ENCODE measurements at places on chromosomes 5 and 9.

DNA sequence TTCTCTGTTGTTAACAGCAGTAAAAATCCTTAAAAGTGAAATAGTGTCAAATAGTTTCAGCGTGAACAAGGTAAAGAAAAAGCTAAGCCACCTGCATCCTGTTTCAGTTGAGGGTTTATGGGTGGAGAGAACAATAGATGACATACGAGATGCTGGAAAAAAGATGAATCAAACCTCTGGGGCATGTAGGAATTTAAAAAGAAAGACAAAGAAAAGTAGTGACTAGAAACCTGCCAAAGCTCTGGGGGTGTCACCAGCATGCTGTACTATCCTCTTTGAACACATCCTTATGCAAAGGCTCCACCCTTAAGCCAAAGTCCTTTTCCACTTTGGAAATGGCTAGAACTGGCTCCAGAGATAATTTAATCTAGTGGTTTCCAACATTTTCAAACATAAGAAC, 22.2 kb downstream of the SCAI start:
- no peak for DNase-seq

GRCh38 chr5:111550282-111551020, 38.1 kb upstream of the STARD4 start:
- DNase-seq, result peak; percentile 72

DNA sequence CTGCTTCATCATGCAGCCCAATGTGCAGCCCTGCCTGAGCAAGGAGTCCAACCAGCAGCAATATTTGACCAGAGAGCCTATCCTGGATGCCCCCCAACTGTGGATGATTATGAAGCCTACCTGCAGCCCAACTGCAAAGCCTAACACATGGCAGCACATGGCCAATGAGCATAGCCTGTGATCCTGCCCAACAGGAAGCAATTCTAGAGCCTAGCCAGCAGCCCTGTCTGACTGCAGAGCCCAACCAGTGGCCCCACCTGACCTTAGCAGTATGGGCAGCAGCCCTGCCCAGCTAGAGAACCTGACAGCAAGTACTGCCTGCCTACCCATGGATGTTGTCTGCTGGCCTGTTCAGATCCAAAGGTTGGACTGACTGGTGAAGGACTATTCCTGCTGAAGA, 97.3 kb upstream of the SH3GL2 start:
- no peak for DNase-seq

DNA sequence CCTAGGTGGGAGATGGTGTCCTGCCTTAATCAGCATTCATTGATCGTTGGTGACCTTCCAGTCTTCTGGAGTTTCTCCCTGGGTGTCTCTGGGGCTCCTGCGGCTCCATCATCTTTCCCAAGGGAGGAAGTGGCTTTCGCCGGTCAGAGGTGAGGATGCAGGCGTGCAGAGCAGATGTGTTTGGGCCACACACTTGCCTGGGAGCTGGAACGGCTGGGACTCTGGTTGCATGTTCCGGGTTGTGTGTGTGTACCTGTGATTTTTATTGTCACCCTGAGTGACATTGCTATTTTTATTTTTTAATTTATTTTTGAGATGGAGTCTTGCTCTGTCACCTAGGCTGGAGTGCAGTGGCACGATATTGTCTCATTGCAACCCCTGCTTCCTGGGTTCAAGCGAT, 9.6 kb downstream of the HMCN2 start:
- no peak for DNase-seq

DNA sequence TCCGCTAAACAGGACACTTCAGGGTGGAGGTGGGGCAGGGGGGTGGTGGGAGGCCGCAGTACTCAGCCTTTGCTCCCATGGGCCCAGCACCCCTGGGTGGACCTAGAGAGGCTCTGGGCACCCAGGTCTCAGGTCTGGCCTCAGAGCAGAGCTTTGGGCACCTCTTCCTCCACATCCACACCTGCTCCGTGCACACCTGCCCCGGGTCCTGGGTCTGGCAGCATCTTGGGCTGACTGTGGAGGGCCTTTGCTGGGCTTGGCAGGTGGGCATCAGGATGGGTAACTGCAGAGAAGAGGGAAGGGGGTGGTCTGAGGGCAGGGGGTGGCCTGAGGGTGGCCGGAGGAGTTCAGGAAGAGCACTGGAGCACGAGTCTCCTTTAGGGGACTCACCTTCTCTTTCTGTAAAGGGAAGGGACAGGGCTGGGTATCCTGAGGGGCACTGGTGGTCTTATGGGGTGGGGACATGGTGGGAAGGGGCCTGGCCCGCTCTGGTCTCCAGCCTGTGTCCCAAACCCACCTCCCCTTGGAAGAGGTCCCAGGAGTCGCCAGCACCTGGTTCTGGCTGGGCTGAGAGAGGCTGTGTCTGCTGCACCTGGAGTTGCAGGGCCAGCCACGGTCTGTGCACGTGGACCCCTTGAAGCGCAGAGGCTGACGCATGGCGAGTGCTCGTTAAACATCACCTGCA, 106.7 kb upstream of the IER5L start:
- DNase-seq, result no peak

- DNase-seq, result no peak
Measured at GRCh38 chr5:56760723-56761122, 54.6 kb upstream of the MAP3K1 start.

- DNase-seq, result no peak
Measured at GRCh38 chr5:135823881-135824280, 10.6 kb upstream of the SLC25A48 start.

- DNase-seq, result no peak
Measured at GRCh38 chr9:29322240-29322639, 1749.0 kb upstream of the C9orf72 start.

GRCh38 chr5:76379316-76379715, 23.8 kb upstream of the IQGAP2 start:
- DNase-seq, result no peak

DNA sequence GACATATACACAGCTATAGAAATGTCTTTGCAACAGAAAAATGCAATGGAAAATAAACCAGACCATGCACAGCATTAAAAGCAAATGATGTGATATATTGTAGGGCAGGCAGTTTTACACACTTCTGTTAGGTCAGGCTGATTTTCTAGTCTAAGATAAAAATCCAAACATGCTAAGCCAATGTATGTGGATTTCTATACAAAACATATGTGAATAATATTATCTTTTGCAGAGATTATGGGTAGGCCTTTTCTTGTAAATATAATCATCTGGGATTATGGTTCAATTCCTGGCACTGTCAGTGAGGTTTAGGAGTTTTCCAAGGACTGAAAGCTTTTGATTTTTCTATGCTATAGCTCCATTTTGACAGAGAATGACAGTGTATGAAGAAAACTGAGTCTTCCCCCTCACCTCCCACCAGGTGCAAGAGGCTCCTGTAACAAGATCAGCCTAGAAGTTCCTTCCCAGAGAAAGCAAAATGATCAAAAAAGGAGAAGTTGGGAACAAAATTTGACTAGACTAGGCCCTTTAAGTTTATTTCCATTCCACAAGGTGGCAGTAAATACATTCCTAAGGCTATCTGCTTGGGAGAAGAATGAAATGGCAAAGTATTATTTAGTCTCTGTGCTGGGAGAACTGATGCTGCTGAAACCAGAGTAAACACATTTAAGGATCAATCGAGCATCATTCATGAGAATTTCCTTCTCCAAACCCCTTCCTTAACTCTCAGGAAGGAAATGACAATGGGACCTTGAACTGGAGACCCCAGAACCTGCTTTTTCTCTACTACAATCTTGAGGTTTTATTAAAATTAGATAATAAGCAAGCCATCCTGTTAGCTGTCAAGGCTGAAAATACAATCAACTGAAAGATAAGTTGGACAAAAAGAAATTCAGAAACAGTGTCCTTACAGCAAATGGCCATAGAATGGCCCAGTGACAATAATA, 133.0 kb upstream of the TUT7 start:
- no peak for DNase-seq

- peak; percentile 56 for DNase-seq
Measured at GRCh38 chr5:132495667-132496190, 5.2 kb upstream of the IRF1 start.

- no peak for DNase-seq
Measured at GRCh38 chr5:59423021-59423420, 470.5 kb downstream of the PDE4D start.

DNA sequence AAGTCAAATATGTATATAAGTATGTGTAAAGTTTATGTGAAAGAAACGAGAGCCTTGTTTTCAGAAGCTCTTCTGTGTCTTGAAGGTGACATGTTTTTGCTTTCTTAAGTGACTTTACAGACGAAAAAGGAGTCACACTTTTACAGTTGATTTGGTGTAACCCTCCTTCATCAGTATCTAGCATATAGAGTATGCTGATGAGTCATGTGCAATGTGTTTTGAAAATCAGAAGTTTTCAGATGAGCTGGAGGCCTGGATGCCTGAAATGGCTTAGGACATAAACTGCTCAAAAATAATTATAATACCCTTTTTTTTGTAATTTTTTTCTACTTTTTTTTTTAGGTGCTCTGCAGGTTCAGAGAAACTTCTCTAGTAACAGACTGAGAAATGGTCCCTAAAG, 209.5 kb downstream of the CD180 start:
- DNase-seq, result no peak

- no peak for DNase-seq
Measured at GRCh38 chr9:118711843-118712242, 657.4 kb downstream of the BRINP1 start.

- DNase-seq, result no peak
Measured at GRCh38 chr5:174272671-174273070, 227.2 kb downstream of the NSG2 start.

- DNase-seq, result no peak
Measured at GRCh38 chr9:7542126-7542525, 257.5 kb downstream of the DMAC1 start.

DNA sequence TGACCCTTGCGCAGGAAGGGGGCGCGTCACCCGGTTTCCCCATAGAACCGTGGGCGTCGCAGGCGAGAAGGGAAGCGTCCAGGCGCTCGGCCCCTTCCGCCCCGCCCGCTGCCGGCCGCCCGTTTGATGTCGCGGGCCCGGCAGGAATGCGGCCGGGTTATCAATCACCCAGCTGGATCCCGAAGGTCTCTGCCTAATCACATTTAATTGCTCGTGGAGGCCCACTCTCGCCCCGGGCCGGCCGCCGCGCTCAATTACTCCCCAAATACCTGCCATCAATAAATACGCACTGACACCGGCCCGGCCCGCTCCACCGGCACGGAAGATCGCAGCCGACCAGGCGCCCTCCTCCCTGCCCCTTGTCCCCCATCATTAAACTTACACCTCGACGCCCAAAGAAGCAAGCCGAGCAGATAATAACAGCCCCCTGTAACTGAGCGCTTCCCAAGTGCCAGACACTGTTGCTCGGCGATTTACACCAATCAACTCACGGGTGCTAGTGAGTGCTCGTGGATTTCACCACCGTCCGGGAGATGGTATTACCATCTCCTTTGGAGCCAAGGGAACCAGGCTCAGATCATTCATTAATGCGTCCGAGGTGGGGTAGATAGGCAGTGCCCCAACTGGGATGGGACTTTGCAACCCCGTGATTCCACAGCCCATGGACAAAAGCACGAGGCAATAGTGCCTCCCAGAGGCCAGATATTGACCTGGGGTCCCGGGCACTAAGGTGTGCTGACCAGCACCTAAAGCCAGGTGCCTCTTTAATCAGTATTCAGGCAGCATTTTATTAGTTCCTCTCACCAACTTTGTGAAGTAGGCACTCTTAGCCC, 11.3 kb downstream of the MSX2 start:
- DNase-seq, result no peak

GRCh38 chr9:36803961-36804360, 230.1 kb downstream of the PAX5 start:
- DNase-seq, result no peak
